Activated naive CD4-positive, alpha-beta T cell treated with Interleukin-2 at 50 U/mL for 16 hours (primary cell): ENCODE measurements at places on chromosomes 16 and 17.

DNA sequence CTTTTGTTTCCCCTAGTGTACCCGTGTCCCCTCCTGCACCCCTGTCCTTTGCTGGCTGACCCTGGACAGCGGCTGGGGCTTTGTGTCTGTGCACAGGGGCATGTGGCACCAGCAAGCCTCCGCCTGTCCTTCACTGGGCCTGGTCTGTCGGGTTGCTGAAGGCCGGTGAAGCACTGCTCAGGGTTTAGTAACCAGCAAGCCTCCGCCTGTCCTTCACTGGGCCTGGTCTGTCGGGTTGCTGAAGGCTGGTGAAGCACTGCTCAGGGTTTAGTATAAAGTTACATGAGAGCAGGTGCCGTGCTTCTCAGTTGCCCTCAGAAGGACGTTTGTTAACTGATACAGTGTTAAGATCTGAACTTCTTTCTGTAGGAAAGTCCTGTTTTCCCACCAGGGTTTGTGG, 33.8 kb downstream of the DEF8 start:
- no peak for DNase-seq

- no peak for DNase-seq
Observed at GRCh38 chr17:81814748-81815645, 11.0 kb downstream of the GCGR start.

DNA sequence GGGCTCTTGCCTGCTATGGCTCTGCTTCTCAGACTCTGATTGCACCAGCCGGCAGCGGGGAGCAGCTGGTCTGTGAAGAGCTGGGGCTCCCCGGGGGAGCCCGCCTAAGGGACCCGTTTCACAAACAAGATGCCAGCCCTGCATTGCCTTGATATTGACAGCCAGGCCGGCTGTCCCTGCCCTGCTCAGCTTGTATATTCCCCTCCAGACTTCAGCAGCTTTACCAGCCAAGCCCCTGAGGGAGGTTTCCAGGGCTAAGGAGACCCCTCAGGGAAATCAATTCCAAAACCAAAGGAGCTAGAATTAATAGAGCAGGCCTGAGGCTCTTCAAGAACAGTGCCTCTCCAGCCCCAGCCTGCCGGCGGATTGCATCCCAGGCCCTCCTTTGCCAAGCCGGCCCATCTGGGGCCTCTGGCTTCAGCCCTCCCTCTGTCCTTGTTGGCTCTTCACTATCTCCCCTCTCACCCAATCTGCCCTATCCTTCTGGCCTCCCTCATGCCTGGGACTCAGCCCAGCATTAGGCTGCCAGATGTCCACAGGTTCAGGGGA, 5.7 kb downstream of the CALB2 start:
- no peak for DNase-seq

- no peak for DNase-seq
Observed at GRCh38 chr16:16150117-16150877, 73.0 kb downstream of the ABCC6 start.

GRCh38 chr16:71628810-71629209, 2.8 kb downstream of the MARVELD3 start:
- no peak for DNase-seq

DNA sequence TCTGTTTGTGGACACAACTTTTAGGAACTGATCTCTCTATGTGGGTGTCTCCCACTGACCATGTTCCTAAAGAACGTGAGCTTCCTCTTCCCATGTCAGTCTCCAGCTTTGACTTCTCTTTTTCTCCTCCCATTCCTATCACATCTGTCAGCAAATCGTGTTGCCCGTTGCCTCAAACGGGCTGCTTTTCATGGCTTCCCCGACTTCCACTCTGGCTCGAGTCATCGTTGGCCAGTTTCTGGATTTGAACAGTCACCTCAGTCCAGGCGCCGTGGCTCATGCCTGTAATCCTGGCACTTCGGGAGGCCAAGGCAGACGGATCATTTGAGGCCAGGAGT, 5.4 kb downstream of the ABCC1 start:
- DNase-seq, result no peak

GRCh38 chr17:29303386-29303785, 9.4 kb upstream of the NUFIP2 start:
- DNase-seq, result no peak

DNA sequence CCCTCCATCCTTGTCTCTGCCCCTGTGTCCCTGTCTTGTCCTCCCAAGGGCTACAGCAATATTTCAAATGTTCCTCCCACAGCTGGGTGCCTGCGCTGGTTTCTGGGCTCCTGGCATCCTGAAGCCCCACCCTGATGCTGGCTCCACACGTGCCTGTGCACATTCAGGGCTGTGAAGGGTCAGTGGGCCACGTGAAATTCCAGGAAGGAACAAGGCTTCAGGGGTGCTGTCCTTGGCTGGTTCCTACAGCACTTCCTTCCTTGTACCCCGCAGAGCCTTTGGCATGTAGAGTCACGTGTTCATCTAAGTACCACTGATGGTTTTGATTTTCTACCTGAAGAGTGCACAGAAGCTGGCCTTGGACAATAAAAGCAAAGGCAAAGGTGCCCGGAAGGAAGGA, 57.7 kb upstream of the NLK start:
- no peak for DNase-seq

DNA sequence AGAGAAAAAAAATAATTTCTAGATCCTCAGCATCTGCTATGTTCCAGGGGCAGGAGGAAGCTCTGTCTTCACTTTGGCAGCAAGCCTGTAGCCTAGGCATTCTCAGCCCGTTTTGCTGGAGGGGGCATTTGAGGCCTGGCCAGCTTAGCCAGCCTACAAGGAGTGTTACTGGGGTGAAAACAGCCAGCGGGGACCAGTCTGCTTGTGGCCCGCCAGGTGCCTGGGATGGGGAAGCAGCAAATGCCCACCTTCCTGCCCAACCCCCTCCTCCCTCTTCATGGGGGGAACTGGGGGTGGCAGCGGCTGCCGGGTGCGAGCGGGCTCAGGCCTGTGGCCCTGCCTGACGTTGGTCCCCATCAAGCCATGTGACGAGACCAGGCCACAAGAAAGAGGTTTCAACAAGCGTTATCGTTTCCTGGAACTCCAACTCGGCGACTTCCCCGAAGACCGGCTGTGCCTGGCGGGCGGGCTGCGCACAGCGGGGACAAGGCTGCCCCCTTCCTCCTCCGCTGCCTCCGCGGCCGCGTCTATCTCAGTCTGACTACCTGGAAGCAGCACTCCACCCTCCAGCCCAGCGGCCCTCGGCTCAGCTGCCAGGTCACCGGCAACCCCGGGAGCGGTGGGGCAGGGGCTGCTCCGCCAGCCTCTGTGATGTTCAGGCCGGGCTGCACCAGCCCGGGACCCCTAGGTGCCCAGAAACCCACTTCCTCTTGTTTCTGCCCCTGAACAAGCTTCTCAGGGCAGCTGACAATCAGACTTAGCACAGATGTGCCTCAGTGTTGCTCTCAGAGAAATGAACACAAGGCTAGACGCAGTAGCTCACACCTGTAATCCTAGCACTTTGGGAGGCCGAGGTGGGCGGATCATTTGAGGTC, 22.9 kb downstream of the SOCS1 start:
- DNase-seq, result peak; percentile 91
